ENCODE measurements at places on chromosomes 7 and 10. TPM values are rescaled to one million over a fixed set of nuclear protein-coding genes. Genes with fewer than 3 reads are reported as not detected.

DNA sequence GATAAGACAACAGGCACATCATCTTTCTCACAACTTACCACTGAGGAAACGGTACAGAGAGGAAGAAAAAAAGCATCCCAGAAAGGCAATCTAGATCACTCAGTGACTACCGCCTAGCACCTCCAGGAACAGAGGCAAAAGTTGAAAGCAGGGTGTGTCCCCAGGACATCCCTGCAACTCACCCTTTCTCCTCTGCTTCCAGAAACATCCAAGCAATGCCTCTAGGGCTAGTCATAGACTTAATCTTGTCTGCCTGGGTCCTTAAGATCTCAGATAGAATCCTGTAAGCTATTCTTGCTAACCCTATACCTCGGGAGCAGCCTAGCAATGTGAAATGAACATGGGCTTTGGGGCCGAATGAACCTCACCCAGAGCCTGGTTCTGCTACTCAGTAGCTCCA, 18.8 kb upstream of the PDCD4 start:
- H3K4me3 ChIP-seq, result no peak overlapping the region
- no peaks in the 10 kb centered on the region for H3K27me3 ChIP-seq
- H3K27ac ChIP-seq, result no peak overlapping the region
- DNase-seq, result no peak

- H3K4me1 ChIP-seq, result peaks cover 28% of the 10 kb centered on the region
- no peak for DNase-seq
- no peaks in the 10 kb centered on the region for H3K27me3 ChIP-seq
- H3K27ac ChIP-seq, result no peak overlapping the region
- H3K36me3 ChIP-seq, result no peaks in the 10 kb centered on the region
Measured at GRCh38 chr10:50469778-50470193, 154.0 kb downstream of the SGMS1 start.

NSUN5 gene
- 33.5 TPM for total RNA-seq

GRCh38 chr7:14905764-14906163, 3.2 kb upstream of the DGKB start:
- H3K4me3 ChIP-seq, result no peak overlapping the region
- no peak overlapping the region for H3K27ac ChIP-seq
- H3K36me3 ChIP-seq, result no peaks in the 10 kb centered on the region
- no peaks in the 10 kb centered on the region for H3K4me1 ChIP-seq

DNA sequence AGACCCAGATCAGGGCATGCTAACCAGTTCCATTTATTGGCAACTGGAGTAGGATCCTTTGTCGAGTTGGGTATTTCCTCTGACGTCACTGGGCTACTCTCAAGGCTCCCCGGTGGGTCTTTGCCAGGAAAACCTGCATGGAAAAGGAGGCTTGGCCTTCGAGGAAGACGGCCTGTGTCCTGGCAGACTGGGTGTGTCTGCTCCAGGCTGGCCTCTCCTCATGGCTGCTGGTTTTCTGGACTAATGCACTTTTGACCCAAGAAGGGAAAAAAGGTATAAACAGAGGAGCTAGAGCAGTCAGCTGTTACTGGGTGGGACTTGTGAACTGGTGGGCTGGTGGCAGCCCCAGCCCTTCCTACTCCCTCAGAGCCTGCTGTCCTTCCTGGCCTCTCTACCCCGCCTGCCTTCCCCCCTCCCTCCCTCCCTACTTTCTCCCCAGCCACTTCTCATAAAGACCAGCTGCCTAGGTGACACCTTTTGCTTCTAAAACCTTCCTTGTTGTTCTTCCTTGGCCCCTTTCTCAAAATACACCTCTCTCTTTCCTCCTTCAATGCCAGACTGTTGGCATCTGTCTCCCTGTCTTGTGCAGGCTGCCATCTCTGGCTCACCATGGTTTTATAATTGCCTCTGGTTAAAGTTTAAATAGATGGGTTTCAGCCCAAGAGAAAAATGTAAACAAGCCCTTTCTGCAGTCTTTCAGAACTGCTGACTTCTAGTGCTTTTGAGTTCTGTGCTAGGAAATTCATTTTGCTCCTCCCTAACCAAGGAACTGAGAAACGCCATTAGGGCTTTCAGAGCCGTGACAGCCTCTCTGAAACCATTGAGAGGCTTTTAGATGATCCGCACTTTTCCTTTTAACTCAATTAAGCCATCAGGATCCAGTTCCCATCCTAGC, 101.8 kb upstream of the MKLN1 start:
- no peak overlapping the region for H3K4me3 ChIP-seq
- no peaks in the 10 kb centered on the region for H3K27me3 ChIP-seq
- H3K27ac ChIP-seq, result peak overlapping the region; percentile 76
- DNase-seq, result peak; percentile 84
- peaks cover 14% of the 10 kb centered on the region for H3K4me1 ChIP-seq

DNA sequence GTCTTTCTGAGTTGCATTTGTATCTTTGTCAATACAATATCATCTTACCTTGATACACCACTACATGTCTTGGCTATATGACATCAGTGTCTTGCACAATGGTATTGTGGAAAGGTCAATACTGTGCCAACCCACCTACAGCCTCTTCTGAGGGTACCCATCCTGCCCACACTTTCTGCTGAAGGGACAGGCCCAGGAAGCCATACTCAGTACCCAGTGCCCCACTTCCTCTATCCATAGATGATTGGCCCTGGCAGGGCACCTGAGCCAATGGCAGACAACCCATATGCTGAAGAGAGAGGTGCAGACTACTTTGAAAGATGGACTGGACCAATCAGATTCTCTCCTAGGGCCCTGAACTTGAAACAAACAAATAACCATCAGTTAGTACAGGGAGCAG, 152.0 kb upstream of the ADO start:
- no peak overlapping the region for H3K27ac ChIP-seq
- no peaks in the 10 kb centered on the region for H3K36me3 ChIP-seq
- no peak overlapping the region for H3K4me3 ChIP-seq
- no peak for DNase-seq
- H3K4me1 ChIP-seq, result no peaks in the 10 kb centered on the region

GRCh38 chr10:62858364-62858763, 42.2 kb upstream of the EGR2 start:
- H3K27ac ChIP-seq, result no peak overlapping the region
- no peaks in the 10 kb centered on the region for H3K27me3 ChIP-seq
- peaks cover 25% of the 10 kb centered on the region for H3K4me1 ChIP-seq
- H3K36me3 ChIP-seq, result no peaks in the 10 kb centered on the region
- DNase-seq, result no peak

PLEKHA1 gene
- 43.1 TPM for total RNA-seq

GRCh38 chr7:97873606-97874005, 1.4 kb upstream of the ASNS start:
- H3K36me3 ChIP-seq, result no peaks in the 10 kb centered on the region
- peaks cover 8% of the 10 kb centered on the region for H3K4me1 ChIP-seq
- no peak overlapping the region for H3K4me3 ChIP-seq
- no peak for DNase-seq
- H3K27me3 ChIP-seq, result no peaks in the 10 kb centered on the region

DNA sequence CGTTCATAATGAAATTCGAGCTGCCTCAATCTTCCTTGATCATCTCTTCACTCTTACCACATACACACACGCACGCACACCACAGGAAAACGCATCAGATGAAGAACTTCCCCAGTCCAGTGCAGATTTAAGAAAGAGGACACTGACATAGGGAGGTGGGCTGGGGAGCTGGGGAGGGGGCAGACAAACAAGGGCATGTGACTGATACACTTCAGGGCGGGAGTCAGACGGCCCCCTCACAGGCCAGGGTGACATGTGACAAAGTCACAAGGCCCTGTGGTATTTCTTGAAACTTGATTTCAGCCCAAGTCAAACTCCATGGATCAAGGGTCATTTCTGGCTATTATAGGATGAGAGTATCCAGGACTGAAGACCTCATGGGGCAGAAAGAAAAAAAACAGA, 82.6 kb downstream of the KCNMA1 start:
- H3K4me1 ChIP-seq, result no peaks in the 10 kb centered on the region
- H3K4me3 ChIP-seq, result no peak overlapping the region
- no peaks in the 10 kb centered on the region for H3K36me3 ChIP-seq
- H3K27ac ChIP-seq, result peak overlapping the region; percentile 73

DNA sequence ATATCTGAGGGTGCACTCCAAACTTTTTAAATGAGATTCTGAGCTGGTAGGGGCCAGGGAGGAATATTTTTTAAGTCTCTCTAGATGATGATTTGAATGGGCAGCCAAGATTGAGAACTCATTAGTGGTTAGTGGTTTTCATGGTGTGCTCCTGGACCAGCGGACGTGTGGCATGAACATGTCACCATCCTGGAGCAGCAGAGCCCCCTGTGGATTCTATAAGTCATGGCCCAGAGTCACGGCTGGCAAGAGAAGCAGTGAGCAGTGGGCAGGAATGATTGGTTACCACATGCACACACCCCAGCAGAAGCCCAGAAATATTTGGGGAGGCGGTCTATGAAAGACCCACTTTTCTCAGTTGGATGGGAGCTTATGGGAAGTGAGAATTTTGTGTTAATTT, 21.2 kb upstream of the UCN3 start:
- no peaks in the 10 kb centered on the region for H3K4me1 ChIP-seq
- H3K27me3 ChIP-seq, result no peaks in the 10 kb centered on the region
- DNase-seq, result no peak
- H3K36me3 ChIP-seq, result no peaks in the 10 kb centered on the region
